ENCODE measurements at places on chromosomes 4 and X.

GRCh38 chrX:134512566-134512965 lies 52.6 kb downstream of the HPRT1 start:
- no peak for DNase-seq

DNA sequence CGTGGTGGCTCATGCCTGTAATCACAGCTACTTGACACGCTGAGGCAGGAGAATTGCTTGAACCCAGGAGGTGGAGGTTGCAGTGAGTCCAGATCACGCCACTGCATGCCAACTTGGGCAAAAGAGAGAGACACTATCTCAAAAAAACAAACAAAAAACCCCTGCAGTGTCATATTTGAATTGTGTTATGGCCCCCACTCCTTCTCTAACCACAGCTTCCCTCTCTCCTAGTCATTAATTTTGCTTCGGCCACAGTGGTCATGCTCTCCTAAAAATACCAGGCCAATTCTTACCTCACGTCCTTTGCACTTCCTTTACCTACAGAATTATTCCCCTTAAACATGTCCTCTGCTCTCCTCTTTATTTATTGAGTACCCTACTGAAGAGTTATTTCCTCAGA lies 206.1 kb downstream of the PPP3CA start:
- DNase-seq = no peak

- DNase-seq = peak; percentile 36
These were observed 487 bp downstream of the HMGB2 start for GRCh38 chr4:173333658-173334084.

DNA sequence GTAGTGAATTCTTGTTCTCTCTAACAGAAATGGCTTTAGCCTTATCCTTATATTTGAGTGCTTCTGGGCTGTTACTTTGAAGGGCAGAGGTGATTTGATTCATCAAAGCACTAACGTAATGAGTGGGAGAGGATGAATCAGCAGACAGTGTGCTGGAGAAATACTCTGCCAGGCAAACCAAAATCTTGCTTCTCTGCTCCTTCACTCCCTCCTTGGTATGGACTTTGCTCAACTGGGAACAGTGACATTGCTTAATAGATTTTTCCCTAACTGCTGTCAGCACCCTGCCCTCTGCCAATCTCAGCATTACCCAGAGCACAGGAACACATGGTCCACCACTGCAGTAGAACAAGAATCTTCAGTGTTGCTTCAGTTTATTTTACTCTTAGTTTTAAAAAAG lies 56.0 kb downstream of the PDLIM5 start:
- no peak for DNase-seq

DNA sequence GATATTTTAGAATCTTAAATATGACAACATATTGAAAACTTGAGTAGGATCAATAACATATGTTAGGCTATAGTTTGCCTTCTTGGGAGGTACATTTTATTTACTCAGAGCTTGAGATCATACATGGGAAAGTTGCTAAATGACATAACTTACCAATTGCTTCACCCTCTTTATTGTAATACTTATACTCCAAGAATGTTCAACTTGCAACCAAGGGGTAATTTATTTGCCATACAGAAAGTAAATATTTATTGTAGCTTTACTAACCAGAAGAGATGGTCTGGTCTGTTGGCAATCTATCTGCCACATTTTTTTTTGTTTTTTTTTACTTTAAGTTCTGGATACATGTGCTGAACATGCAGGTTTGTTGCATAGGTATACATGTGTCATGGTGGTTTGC lies 426.6 kb downstream of the ARHGAP24 start:
- DNase-seq = no peak

DNA sequence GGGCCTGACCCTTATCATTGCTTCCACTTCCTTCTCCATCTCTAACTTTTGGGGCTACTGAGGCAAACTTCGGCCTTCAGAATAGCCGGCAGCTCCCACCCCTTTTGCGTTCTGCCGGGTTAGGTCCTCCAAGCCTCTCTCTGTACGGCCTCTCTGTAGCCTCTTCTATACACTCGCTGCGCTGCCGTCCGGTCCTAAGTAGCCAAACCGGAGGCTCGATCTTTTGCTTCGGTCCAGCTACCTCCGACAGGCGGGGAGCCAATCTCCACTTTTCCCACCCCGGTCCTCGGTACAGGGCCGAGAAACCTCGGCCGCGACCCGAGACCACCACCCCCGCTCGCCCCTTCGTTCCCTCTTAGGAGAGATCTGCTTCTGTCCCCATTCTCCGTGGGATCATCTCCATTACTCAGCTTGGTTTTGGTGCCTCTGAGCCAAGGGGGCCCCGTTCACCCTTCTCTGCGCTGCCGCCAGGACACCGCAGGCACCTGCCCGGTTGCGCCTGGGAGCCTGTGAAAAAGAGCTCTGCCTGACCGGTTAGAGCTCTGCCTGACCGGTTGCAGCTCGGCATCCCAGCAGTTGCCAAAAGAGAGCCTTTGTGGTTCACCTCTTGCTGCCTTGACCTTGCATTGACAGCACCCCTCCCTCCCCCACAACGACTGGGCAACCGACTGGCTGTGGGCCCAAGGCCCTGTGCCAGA lies 1.0 kb upstream of the HTR2C start:
- DNase-seq = no peak

DNA sequence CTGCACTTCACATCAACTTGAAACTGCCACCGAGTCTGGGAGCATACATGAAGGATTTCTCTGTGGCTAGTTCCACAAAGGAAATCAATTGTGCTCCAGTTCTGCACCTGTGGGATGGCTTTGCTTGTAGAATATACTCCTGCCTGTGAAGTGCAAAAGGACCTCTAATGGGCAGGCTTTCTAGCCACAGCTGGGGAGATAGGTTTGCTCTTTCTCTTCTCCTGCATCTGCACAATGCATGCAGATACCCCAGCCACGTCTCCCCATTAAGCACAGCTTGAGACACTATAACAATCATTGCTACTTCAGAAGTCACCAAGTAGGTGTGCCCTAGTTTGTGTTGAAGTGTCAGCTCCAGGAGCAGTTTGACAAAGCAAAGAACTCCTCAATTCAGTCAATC lies 364.6 kb downstream of the ZIC3 start:
- no peak for DNase-seq

DNA sequence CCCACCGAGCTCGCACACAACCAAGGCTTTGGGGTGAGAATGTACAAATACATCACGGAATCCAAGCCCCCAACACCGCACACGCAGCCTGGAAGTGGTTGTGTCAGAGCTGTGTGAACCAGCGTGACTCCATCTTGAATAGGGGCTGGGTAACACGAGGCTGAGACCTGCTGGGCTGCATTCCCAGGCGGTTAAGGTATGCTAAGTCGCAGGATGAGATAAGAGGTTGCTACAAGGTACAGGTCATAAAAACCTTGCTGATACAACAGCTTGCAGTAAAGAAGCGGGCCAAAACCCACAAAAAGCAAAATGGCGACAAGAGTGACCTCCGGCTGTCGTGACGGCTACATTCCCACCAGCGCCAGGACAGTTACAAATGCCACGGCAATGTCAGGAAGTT lies 258.4 kb downstream of the DHRSX start:
- DNase-seq = no peak

GRCh38 chr4:101183666-101184373 lies 163.5 kb downstream of the PPP3CA start:
- no peak for DNase-seq

- no peak for DNase-seq
These were observed 44.1 kb upstream of the SH3RF1 start for GRCh38 chr4:169314906-169315305.

DNA sequence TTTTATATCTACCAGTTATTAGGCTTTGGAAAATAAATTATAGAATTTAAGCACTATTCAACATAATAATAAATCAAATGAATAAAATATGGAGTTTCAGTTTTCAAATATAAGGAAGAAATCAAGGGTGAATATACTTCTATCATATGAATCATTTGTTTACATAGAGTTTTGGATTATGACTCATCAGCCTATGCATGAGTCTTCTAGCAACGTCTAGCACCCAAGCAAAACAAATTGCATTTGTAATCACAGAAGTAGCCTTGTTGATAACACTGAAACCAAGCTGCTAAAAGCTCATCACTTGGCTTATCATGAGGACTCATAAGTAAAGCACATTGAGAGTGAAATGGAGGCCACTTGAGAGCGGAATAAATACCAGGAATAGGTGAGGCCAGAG lies 434.6 kb downstream of the PCDH11X start:
- no peak for DNase-seq

- no peak for DNase-seq
These were observed 54.7 kb downstream of the CNGA2 start for GRCh38 chrX:151789179-151789800.

- no peak for DNase-seq
These were observed 1311.6 kb downstream of the RAPGEF2 start for GRCh38 chr4:160414496-160414895.

DNA sequence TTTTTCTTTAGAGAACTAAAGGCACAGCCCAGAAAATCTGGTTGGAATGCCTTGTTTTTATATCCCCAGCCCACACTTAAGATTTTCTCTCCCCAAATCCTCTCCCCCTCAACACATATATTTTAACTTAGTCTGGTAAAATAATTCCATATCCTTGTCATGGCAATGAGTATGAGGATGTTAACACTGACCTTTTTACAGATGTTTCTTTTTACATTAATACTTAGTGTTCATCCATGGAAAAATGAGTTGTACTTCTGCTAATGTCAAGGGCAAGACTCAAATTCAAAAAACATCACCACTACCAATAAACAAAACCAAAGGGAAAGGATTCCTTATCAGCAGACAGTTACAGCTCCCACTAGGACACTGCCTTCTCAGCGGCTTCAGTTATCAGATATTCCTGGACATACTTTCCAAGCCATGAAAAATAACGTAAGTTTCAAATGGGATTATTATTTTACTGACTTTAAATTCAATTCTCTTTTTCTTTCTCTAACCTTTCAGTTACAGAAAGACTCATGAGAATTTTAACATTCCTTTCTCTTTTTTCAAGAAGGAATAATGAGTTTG lies 83.3 kb downstream of the RASL11B start:
- DNase-seq = no peak

- no peak for DNase-seq
These were observed 69.4 kb upstream of the AGA start for GRCh38 chr4:177511611-177512010.

- DNase-seq = no peak
These were observed 32.5 kb downstream of the FTHL17 start for GRCh38 chrX:31039327-31039711.

GRCh38 chrX:39261446-39262147 lies 460.3 kb downstream of the MID1IP1 start:
- no peak for DNase-seq

GRCh38 chrX:19811807-19812604 lies 75.4 kb downstream of the SH3KBP1 start:
- no peak for DNase-seq

DNA sequence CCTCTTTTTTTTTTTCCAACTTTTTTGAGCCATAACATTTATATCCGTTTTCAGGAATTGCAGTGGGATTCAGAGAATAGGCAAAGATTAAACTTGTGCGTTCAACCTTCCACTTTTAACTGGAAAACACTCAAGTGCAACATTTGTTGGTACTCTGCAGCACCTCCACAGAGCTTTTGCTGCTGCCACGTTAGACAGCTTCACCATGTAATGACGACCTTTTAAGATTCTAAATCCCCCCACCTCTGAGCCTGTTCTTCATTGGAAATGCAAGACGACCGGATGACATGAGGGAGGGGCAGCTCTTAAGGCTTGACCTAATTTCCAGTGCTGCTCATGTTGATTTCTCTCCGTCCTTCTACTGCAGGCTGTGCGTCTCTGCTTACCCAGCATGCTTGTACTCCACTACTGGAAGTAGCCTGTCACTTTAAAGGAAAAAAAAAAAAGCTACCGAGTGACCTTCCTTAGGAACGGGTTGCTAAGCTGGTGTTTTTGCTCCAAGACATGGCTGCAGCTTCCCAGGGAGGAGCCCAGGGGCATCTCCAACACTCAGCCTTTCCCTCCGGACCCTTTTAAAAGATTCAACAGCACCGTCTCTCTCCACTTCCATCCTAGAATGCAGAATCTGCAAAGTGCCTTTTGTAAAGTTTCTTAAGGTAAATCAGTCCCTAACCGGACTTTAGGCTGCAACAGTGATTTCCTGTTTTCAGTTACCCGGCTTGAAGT lies at the start of gene CC2D2A:
TSS of gene CC2D2A (plus strand) at position 481 of the 726 bp plus-strand sequence. CDS start 6,051 bp downstream, outside the sequence.
- no peak for DNase-seq

GRCh38 chrX:2463973-2464676 lies 36.7 kb downstream of the DHRSX start:
- DNase-seq = no peak

- no peak for DNase-seq
These were observed 5.9 kb upstream of the HPGD start for GRCh38 chr4:174528226-174528625.

GRCh38 chr4:186693159-186693815 lies 30.4 kb downstream of the FAT1 start:
- no peak for DNase-seq

- DNase-seq = no peak
These were observed 144.0 kb upstream of the ZXDB start for GRCh38 chrX:57447856-57448255.

DNA sequence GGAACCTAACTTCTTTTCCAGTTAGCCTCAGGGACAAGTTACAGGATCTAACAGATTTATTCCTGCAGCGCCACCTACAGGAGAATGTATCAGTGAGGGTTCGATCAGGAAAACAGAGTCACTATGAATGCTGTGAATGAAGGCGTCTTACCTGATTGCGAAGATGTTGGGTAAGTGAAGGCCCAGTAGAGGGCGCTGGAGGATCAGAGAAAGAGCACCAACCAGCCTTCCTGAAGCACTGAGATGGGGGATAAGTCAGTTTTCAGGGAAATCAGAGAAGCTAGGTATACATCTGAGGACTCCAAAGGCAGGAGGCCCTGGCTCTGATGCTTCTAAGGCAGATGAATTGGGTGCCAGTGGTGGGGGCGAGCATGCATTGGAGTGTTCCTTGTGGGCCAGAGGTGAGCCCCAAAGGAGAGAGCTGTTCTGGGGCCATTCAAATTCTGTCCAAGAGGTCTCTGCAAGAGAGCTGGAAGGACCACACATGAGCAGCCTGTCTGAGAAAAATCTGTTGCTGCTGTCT lies 169.9 kb upstream of the AADAT start:
- peak; percentile 28 for DNase-seq

GRCh38 chrX:38664285-38664684 lies 102.9 kb downstream of the TSPAN7 start:
- peak; percentile 4 for DNase-seq

DNA sequence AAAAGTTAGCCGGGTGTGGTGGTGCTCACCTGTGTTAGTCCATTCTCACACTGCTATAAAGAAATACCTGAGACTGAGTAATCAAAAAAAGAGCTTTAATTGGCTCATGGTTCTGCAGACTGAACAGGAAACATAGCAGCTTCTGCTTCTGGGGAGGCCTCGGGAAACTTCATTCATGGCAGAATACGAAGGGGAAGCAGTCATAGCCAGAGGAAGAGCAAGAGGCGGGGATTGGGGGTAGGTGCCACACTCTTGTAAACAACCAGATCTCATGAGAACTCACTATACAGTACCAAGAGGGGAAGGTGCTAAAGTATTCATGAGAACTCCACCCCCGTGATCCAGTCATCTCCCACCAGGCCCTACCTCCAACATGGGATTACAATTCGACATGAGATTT lies 64.1 kb downstream of the BEND4 start:
- no peak for DNase-seq

DNA sequence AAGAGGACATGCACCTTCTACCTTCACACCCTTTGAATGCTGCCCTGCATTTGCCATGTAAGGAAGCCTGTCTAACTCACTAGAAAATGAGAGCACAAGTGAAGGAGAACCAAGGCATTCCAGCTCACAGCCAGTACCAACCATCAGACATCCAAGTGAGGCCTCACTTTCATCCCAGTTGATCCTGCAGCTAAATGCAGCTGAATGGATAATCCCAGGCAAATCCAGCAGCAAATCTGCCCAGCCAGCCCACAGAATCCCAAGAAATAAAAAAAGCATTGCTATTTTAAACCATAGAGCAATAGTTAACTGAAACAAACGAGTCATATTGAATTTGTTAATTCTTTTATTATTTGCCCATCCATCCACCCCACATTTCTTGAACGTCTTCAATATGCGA lies 112.5 kb downstream of the C4orf33 start:
- no peak for DNase-seq

Measured in CD8-positive, alpha-beta T cell (primary cell).